NCI-H510A treated with DMSO at 0.1 percent for 48 hours (cell line): ENCODE measurements at places on chromosomes 5 and 9.

- DNase-seq = no peak
Observed at GRCh38 chr9:133345596-133345995, 2.3 kb downstream of the MED22 start.

DNA sequence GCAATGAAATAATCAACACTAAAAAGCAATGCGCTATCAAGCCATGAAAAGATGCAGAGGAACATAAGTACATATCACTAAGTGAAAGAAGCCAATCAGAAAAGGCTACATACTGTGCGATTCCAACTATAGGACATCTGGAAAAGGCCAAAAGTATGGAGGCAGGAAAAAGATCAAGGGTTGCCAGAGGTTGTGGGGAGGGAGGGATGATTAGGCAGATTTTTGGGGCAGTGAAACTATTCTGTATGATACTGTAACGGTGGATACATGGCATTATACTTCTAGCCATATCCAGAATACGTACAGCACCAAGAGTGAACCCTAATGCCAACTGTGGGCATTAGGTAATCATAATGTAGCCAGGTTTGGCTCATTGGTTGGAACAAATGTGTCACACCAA, 50.0 kb upstream of the FAM120AOS start:
- DNase-seq = no peak

GRCh38 chr5:180090098-180090768, 18.7 kb upstream of the RNF130 start:
- DNase-seq = no peak

GRCh38 chr5:22780756-22781155, 72.4 kb downstream of the CDH12 start:
- peak; percentile 13 for DNase-seq

DNA sequence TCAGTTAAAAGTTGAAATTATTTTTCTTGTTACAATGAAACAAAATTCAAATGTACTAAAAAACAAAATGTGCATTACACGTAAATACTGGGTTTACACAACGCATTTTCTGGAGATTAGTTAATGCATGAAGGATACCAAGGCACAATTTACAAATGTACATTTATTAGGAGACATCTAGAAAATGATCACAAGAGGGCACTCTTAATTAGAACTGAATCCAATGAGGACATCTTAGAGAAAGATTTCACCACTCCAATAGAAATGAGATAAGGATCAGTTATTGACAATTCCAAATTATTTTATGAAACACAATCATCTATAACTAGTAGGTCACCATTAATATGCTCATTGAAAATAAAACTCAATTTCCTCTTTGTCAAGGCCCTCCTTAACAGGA, 36.6 kb upstream of the CDH12 start:
- DNase-seq = peak; percentile 16

DNA sequence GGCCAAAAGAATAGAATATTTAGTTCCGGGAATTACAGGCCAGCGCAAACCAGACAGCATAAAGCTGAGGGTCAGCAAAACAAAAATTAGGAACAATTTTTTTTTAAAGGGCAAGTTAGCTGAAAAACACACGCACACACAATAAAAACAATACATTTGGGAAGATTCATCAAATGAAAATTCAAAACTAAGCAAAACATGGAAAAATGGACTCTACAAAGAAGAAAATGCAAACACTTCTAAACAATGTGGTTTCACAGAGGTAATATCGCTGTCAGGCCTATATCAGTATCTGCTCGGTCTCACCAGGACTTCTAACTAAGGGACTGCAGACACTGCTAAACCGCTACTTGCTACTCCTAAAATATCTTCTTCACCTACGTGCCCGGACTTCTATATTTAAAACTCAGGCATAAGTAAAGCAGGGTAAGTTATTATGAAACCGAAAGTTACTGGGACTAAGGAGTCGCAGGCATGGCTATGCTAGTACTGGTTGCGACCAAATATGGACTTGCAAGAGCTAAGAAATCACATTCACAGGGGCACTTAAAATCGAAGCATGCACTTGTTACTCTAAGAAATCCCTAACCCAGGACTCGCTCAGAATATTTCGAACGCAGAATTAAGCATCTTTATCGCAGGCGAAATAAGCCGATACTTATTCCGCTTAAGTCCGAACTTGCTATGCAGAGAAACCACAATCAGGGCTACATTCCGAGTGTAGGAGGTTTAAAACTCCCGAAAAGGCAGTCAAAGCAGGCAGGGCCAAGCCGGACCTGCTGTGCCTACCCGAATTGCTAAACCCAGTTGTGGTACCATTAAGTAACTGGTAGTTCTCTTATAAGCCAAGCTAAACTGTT, 2.3 kb downstream of the ANXA2R start:
- no peak for DNase-seq

- no peak for DNase-seq
Observed at GRCh38 chr9:127938298-127938690, 640 bp upstream of the DPM2 start.

DNA sequence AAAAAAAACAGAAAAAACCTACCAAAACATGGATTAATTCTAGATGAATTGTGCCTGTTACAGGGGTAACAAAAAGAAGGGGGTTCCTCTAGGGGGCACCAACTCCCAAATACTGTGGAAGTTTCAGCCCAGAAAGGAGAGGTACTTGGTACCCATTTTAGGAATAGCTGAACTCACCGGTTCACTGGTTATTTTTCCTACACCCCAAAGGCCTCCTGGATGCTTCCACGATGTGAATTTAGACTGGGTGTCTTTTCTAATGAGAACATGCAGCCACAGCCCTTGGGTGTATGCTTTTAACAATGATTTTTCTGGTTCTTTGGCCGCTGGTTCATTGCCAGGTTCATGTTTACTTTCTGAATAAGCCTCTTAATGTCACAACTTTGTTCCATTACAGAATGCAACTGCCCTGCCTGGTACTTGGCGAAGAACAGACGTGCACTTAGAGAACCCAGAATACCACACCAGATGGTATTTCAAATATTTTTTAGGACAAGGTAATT, 46.7 kb downstream of the GARNL3 start:
- peak; percentile 76 for DNase-seq

- DNase-seq = no peak
Observed at GRCh38 chr5:109060378-109061025, 312.8 kb downstream of the FER start.

GRCh38 chr9:29511680-29512079, 1938.4 kb upstream of the C9orf72 start:
- no peak for DNase-seq

DNA sequence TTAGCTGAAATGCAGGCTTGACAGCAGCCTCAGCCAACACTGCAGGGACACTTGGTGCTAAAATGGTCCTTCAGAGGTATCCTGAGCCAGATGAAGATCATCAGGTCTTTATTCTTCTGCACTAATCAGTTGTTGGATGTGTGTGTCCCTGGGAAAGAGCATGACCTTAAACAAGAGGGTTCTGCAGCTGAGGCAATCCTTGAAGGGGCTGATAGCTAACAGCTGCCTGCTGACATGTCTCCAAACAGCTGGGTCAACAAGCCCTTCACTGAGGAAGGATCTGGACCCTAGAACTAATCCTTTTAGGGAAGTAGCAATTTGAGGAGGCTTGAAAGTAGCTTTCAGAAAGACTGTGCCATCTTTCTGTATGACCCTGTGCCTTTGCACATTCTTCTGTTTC, 376.3 kb upstream of the ACTBL2 start:
- no peak for DNase-seq

DNA sequence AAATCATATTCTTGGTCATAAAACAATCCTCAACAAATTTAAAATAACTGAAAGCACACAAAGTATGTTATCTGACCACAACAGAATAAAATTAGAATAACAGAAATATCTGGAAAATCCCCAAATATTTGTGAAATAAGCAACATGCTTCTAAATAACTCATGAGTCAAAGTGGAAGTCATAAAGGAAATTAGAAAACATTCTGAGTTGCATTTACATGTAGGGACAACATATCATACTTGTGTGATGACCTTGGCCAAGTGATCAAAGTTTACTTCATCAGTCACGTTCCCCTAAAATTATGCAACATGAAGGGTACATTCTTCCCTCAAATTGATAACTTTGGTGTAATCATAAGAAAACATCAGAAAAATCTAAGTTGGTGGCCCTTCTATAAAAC, 64.7 kb downstream of the CSF2 start:
- no peak for DNase-seq

GRCh38 chr5:171318026-171318425, 9.0 kb downstream of the TLX3 start:
- no peak for DNase-seq

DNA sequence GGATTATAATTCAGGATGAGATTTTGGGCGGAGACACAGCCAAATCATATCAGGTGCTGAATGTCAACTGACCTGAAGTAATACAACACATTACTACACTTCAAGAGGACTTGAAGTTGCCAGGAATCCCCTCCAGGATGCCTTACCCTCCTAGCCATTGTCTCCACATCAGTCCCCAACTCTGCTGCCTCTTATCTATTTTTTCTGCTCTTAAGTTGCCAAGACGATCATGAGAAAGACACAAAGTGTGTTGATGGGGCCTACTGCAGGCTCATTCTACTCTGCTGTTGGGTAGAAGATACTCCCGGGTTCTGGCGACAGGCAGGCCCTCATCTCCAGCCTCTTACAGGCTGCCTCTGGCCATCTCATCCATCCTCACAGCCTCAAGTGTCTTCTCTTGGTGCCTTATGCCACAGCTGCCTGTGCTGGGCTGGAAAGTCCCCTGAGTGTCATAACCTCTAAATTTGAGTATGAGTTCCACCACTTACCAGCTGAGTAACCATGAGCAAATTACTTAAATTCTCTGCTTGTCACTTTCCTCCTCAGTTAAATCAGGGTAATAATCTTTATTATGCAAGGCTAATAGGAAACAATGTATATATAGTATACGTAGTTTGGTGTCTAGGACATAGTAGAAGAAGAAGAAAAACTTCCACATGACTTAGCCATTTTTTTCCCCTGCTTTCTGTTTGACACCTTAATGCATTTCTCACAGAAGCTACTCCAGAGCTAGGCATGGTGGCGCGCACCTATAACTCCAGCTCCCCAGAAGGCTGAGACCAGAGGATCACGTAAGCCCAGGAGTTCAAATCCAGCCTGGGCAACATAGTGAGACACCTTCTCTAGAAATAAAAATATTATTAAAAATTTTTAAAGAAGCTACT, 73.0 kb upstream of the SNX2 start:
- no peak for DNase-seq

DNA sequence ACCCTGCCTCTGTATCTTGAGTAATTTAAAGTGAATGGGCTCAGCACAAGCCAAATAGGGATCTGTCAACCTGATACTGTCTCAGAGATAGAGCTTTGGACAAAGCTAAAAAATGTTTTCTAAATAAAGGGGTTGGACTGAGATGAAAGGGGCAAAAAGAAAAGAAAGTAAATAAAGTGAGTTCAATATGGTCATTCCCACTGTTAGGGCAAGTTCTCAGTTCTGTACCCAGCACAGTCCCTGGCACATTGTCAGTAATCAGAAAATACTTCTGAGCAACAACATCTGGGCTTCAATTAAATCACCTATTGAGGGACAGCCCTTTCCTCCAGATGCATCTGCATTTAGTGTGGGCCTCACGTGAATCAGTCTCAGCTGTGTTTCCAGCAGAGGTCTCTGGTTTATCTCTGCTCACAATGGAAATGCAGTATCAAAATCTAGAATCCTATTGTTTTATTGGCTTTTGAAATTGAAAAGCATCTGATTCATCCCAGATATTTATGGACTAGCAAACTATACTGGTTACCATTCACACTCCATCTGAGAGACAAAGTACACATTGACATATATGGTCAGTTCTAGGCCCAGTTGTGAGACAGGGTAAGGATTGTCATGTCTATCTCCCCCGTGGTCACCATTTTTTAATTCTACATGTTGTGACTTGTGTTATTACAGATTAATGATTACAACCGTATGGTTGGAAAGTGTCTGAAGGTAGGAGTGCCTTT, 35.6 kb downstream of the ZNF474 start:
- DNase-seq = no peak

DNA sequence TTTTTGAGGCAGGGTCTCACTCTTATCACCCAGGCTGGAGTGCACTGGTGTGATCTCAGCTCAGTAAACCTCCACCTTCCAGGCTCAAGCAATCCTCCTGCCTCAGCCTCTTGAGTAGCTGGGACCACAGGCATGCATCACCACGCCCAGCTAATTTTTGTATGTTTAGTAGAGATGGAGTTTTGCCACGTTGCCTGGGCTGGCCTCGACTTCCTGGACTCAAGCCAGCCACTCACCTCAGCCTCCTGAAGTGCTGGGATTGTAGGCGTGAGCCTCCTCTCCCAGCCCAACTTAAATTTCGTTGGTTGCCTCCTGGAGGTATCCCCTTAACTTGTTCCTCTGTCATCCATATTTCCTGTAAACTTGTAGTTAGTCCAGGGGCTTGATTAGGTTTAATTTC, 47.2 kb downstream of the RAB24 start:
- no peak for DNase-seq

GRCh38 chr9:37715260-37715659, 38.3 kb upstream of the TRMT10B start:
- no peak for DNase-seq

DNA sequence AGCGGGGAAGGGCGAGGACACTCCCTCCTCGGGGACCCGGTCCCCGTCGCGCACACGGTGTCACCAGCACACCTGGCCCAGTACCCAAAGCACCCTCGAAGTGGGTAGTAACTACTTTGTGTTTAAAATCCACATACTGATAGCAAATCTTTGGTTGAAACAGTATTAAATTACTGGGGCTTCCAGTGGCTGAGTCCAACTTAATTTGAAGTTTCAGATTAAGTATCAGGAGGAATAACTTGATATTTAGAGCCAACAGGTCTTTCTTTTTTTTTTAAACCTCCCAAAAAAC, 615 bp downstream of the ATG10 start:
- no peak for DNase-seq

- no peak for DNase-seq
Observed at GRCh38 chr9:6147846-6148245, 67.8 kb upstream of the IL33 start.

- DNase-seq = peak; percentile 61
Observed at GRCh38 chr5:141475625-141476131, at the start of gene PCDHGC3. Gene PCDHGC3, plus strand, starts transcription at chr5:141475966. Its CDS starts 151 bp downstream, at chr5:141476117.
